ENCODE measurements at places on chromosomes 11 and 22.

GRCh38 chr11:45665206-45665932 is at the start of gene CHST1:
CHST1 (minus strand) TSS chr11:45665622; CDS start chr11:45650923, 14,699 bp downstream.
- peak; percentile 13 for DNase-seq

GRCh38 chr22:39925909-39926679 is 25.2 kb downstream of the GRAP2 start:
- DNase-seq, result peak; percentile 51

GRCh38 chr11:92443199-92443598 is 218.6 kb downstream of the FAT3 start:
- no peak for DNase-seq

GRCh38 chr22:27212617-27213177 is 555.3 kb downstream of the MIAT start:
- DNase-seq, result no peak

DNA sequence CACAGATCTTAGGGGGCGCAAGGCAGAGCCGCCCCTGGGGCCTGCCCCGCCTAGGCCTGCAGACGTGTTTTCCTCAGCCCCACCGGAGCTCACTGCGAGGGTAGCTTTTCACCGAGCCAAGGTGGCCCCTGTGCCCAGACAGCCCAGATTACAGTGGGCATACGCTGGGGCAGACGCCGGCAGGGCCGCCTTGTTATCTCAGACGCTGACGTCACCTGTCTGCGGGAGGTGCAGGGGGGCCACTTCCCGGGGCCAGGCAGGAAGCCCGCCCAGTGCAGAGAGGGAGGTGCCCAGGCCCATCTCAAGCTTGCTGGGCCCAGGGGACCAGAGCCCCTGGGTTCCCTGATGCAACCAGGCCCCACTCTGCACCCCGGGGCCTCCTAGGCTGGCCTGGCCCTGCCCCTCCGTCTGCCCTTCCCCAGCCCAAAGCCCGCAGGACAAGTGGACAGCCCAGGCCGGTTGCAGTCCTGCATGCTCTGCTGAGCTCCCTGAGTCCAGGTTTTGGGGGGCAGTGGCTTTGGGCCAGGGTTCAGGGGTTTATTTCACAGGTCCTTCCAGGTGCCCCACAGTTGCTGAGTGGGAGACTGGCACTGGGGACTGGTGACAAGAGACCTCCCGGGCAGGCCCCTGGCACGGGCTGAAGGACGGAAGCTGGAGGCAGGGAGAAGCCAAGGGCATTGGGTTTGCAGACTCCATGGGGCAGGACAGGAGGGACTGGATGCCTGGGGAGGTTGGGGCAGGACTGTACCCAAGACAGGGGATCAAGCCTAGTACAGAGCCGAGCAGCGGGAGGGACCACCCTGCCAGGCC is 38.6 kb downstream of the IGF2 start:
- DNase-seq, result peak; percentile 33

DNA sequence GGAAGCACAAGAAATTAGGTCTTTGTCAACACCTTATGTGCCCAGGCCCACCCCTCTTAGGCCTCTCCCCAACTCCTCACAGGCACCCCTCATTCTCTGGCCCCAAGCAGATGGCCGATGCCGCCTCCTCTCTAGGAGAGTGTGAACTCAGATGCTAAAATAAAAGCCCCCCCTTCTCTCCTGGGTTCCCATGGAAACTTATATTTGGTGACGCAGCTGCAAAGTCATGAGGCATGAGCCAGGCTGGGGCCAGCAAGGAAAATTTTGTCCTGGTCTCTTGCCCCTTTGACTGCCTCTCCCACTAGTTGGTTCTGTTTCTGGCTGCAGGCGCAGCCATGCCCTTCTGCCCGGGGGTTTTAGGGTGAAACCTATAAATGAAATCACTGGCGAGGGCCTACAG is 11.8 kb downstream of the RCOR2 start:
- DNase-seq, result no peak

- no peak for DNase-seq
Measured at GRCh38 chr22:35379146-35379993, 1.5 kb upstream of the HMOX1 start.

DNA sequence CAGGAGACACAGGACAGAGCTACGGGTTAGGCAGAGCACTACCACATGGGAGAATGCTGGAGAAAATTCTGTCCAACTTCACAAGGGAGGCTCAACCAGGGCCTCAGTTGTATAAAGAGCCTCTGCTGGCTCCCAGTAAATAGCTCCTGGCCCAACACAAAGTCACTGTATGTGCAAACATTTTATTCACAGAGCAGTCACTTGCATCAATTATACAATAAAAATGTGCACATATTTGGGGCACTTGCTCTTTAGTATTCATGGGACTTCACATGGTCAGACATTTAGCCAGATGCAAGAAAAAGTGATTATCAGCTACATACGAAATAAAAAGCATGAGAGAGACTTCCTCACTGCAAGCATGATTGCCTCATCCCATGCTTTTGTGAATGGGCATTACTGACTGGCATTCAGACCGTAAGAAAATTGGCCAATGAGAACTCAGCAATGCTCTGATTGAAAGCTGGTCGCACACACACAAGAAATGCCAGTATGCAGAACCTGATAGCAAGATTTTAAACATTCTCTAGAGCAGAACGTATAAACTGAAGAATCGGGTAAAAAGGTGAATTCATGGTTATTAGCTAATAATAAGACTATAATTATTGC is 39.4 kb downstream of the BLID start:
- DNase-seq, result no peak

DNA sequence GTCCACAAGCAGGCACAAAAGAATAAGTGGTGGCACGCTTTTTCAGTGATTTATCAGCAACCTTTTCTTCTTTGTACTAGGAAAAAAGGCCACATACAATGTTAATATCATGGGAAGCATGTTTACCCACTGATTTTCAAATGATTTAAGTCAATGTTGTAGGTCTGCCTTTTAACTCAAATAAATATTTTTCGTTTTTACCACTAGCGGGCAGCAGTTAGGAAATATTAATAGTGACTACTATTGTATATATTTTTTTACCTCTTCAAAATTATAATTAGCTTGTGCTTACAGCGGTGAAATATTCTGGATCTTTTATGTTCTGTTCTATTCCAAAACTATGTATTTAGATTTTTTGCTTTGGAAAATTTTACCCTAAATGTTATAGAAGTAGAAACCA is 6.4 kb upstream of the SLC17A6 start:
- no peak for DNase-seq

- DNase-seq, result no peak
Measured at GRCh38 chr22:46028106-46028991, 51.4 kb upstream of the WNT7B start.

DNA sequence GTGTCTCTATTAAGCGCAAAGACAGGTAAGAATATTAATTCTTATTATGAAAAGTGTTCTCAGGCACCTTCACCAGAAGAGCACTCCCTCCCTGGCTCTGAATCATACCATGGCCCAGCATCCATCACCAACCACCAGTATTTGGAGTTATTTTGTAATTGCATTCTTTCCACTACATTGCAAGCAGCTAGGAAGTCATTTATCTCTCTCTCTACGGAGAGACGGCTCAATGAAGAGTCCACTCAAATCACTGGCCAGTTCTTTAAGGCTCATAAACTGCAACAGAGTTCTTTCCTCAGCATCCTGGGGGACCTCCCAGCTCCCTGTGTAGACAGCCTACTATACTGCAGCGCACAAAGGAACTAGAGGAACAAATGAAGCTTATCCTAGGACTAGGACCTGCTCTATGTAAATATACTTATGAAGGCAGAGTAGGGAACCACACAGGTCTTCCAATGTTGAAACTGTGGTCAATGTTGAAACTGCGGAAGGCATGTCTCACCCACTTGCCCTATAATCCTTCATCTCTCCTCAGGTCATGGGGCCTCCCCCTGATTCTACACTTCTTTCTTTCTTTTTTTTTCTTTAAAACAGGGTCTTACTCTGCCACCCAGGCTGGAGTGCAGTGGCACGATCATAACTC is 63.4 kb downstream of the AAMDC start:
- DNase-seq, result no peak

DNA sequence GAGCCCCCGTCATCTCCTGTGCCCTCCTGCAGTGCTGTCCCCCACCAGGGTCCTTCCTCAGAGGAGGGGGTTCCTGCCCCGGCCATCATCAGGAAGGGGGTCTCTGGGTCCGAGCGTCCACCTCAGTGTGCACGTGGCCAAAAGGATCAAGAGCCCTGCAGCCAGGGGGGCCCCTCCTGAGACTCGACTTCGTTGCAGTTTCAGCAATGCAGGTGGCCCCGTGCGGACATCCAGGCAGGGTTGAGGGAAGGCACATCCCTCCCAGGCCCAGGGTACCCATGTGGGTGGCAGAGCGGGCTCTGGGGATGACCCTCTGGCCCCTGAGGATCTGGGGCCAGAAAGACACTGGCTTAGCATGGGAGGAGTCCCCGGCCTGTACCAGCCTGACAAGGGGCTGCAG is 41.3 kb downstream of the LRP5 start:
- DNase-seq, result no peak

DNA sequence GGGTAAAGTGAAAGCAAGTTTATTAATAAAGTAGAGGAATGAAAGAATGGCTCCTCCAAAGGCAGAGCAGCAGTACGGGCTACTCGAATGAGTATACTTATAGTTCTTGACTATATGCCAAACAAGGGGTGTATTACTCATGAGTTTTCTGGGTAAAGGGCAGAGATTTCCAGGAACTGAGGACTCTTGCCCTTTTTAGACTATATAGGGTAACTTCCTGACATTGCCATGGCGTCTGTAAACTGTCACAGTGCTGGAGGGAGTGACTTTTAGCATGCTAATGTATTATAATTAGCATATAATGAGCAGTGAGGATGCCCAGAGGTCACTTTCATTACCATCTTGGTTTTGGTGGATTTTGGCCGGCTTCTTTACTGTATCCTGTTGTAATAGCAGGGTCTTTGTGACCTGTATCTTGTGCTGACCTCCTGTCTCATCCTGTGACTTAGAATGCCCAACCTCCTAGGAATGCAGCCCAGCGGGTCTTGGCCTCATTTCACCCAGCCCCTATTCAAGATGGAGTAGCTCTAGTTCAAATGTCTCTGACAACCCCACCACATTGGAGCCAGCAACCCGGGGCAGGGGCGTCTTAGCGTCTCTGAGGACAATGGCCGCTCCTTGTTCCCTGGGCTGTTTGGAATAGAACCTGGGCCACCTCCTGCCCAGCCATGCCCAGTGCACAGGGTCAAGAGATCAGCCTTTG is 34.9 kb upstream of the CD82 start:
- no peak for DNase-seq

GRCh38 chr11:46338636-46338987 is 8.7 kb upstream of the DGKZ start:
- no peak for DNase-seq

GRCh38 chr11:1766719-1767398 is 3.1 kb upstream of the CTSD start:
- no peak for DNase-seq

GRCh38 chr11:121449123-121449522 is 3.0 kb upstream of the SORL1 start:
- DNase-seq, result peak; percentile 60

GRCh38 chr11:88131764-88132470 is 43.3 kb downstream of the RAB38 start:
- DNase-seq, result no peak

DNA sequence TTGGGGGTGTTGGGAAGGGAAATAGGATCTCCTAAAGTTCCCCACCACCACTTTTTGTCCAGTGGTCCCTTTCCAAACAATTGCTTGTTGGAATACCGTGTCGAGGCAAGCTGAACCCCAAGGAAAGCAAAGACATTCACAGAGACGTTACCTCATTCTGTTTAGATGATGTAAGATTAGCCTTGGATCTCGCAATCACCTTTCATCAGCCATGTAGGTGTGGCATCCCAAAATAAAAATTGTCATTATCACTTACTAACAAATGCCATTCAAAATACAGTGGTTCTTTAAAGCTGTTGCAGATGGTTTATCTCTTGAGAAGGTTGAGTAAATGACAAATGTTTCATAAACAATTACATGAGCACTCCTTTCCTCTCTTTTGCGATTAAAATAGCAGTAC is 86.5 kb upstream of the SLC25A18 start:
- no peak for DNase-seq

DNA sequence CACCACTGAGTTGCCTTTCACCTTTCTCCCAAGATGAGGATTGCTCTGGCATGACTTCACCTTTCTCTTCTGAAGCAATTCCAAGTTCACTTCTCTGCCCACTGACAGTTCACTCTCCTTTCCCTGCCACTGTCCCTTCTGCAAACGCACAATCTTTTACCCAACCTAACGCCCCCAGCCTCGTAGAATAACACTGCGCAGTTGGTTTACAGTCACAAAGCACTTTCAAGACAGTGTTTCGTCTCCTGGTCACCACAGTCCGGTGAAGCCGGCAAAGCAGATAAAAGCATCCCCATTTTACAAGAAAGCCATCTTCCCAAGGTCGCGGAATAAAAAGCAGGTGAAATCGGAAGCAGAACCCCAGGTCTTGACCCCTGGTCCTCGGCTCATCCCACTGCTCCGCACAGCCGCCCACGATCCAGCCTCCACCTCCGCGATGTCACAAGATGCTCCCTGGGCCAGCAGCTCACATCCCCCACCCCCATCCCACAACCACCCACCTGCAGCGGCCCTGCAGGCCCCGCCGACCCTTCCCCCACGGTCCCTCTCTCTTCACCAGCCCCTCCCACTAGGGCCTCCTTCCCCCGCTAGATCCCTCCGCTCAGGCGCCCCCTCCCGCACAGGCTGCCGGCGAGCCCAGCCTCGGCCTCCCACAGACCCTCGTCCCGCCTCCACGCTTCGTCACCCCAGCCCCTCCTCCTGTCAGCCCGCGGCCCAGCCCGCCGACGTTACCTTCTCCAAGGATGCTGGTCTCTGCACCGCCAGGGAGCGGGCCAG is 585 bp downstream of the PI4KA start:
- peak; percentile 90 for DNase-seq

GRCh38 chr22:39308614-39309363 is 10.6 kb downstream of the RPL3 start:
- DNase-seq, result no peak

DNA sequence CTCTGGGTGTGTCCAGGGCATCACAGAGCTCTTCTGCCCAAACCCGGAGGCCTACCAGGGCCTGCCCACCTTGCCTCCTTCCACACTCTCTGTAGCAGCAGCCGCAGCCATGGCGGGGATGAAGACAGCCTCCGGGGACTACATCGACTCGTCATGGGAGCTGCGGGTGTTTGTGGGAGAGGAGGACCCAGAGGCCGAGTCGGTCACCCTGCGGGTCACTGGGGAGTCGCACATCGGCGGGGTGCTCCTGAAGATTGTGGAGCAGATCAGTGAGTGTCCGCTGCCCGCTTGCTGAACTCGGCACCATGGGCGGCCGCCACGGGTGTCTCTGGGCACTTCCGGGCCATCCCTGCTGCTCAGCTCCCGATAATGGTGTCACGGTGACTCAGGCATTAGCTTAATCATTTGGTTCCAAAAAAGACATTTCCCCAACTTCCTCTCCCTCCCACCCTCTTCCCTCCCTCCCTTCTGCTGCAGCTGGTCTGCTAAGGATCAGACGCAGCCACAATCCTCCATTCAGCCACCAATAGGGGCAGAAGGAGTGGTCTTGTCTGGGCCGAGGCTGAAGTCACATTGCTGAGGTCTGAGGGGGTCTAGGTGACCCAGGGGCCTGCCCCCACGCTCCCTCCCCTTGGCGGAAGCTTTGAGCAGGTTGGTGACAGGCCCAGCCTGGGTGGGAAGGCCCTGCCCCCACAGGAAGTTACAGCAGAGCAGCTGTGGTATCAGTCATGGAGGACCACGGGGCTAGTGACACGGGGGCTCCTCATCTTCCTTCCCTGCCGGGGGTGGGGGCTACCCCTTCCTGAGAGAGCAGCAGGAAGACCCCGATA is 950 bp downstream of the FERMT3 start:
- peak; percentile 87 for DNase-seq
